ENCODE measurements at places on chromosomes 4 and X.

GRCh38 chrX:22674932-22675331 lies 324.8 kb upstream of the DDX53 start:
- no peak overlapping the region for H3K27ac ChIP-seq
- no peak for DNase-seq
- H3K36me3 ChIP-seq, result no peaks in the 10 kb centered on the region
- H3K4me1 ChIP-seq, result no peaks in the 10 kb centered on the region
- no peaks in the 10 kb centered on the region for H3K27me3 ChIP-seq
- no peak overlapping the region for H3K4me3 ChIP-seq

GRCh38 chrX:154748712-154749339 lies 2.1 kb downstream of the GAB3 start:
- DNase-seq, result peak; percentile 34
- peaks cover 4% of the 10 kb centered on the region for H3K36me3 ChIP-seq
- H3K27me3 ChIP-seq, result peaks cover 3% of the 10 kb centered on the region

GRCh38 chrX:39896951-39897740 lies 200.6 kb downstream of the BCOR start:
- no peak overlapping the region for H3K4me3 ChIP-seq
- H3K4me1 ChIP-seq, result no peaks in the 10 kb centered on the region
- H3K27me3 ChIP-seq, result peaks cover 2% of the 10 kb centered on the region
- no peak overlapping the region for H3K27ac ChIP-seq

DNA sequence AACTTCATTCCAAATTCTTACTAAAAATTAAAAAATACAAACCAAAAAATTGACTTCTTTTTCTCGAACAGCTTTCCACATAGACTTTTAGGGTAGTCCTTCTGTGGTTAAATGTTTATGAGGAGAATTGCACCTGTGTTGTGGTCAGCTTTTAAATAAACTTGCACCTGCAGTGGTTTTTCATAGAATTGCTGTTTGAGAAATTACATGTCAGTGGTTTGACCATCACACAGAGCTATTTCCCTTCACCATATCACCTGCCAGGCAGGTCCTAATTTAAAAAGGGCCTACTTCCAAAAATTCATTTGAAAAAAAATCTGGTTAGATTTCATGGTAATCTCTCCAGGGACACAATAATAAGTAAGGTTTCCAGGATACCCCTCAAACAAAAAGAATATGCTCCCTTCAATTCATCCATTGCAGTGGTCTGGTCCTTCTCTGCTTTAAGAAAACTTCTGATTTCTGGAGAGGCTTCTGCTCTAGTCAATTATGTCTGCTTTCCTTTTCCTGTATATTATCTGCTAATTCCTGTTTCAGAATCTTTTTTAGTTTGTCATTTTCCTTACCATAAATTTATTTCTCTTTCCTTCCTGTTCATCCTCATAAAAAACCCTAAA lies 9.8 kb upstream of the UTP3 start:
- H3K36me3 ChIP-seq, result no peaks in the 10 kb centered on the region
- DNase-seq, result no peak
- peaks cover 21% of the 10 kb centered on the region for H3K4me1 ChIP-seq
- no peak overlapping the region for H3K4me3 ChIP-seq
- peaks cover 12% of the 10 kb centered on the region for H3K27me3 ChIP-seq

DNA sequence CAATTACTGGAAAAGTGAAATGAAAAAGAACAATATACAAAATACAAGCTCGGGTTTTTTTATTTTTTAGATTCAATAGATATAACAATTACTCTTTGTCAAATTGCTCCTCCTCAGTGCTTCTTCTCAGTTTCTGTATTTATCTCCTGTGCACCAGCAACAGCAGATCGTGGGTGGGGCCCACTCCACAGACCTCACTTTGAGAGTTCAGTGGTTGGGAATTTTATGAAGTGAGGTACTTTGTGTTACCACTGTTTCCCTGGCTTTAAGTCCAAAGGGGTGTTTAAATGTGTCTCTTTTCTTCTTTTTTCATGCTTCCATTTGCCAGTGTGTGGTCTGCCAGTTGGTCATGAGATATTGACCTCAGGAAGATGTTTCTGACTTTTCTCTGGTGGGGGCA lies 54.4 kb downstream of the KIT start:
- H3K27me3 ChIP-seq, result peaks cover 6% of the 10 kb centered on the region
- H3K27ac ChIP-seq, result no peak overlapping the region
- DNase-seq, result no peak
- H3K36me3 ChIP-seq, result no peaks in the 10 kb centered on the region
- H3K4me3 ChIP-seq, result no peak overlapping the region

DNA sequence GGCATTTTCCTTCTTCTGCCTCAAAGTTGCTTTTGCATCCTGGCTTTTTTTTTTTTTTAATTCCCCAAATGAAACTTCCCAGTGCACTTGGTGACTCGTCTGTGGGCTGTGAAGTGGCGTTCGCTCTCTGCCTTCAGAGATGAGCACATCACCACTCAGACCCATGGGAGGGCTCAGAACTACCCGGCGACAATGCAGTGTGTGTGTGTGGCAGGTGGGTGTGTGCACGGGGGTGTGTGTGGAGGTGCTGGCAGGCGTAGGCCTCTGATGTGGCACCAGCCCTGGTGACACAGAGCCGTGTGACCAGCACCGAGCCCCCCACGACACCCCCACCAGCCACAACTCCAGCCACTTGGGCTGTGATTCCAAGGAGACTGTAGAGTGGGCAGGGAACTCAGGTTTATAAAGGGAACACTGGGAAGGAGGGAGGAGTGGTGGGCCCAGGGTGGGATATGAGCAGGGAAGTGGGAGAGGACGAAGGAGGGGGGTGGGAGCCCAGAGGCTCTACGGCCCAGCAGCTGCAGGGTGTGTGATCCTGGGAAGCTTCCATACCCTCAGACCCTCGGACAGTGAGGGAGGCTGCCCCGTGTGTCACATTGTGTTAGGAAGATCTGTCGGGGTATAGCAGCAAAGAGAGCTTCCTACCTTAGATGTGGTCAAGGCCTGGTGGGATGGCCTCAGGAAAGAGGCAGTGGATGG lies 6.0 kb upstream of the WFS1 start:
- H3K27me3 ChIP-seq, result peaks cover 40% of the 10 kb centered on the region
- H3K36me3 ChIP-seq, result no peaks in the 10 kb centered on the region
- no peak overlapping the region for H3K27ac ChIP-seq
- H3K4me1 ChIP-seq, result peaks cover 11% of the 10 kb centered on the region
- no peak for DNase-seq
- H3K4me3 ChIP-seq, result no peak overlapping the region

Data from activated T-helper 1 cell treated with anti-CD3 and anti-CD28 coated beads, Interleukin-12 subunit alpha, Interleukin-12 subunit beta, Interleukin-2, Interleukin-4 antibody, amounts not matched to agents 30 ng/mL and 10 ng/mL and 1 ng/mL, durations not matched to agents 14 hours and 24 hours and 36 hours (primary cell).